Stimulated activated CD4-positive, alpha-beta T cell treated with anti-CD3 and anti-CD28 coated beads, Interleukin-15, amount 100 ng/mL, for 48 hours (primary cell): ENCODE measurements at places on chromosomes 6 and 20.

GRCh38 chr6:40909811-40910210 is 129.2 kb downstream of the UNC5CL start:
- DNase-seq = no peak

- no peak for DNase-seq
Measured at GRCh38 chr6:41551086-41551700, 5.0 kb downstream of the FOXP4 start.

- DNase-seq = no peak
Measured at GRCh38 chr6:35640017-35640664, 48.6 kb downstream of the FKBP5 start.

- no peak for DNase-seq
Measured at GRCh38 chr20:50873585-50873984, 57.7 kb downstream of the ADNP start.

GRCh38 chr20:10415013-10415650 is 18.9 kb downstream of the MKKS start:
- no peak for DNase-seq

DNA sequence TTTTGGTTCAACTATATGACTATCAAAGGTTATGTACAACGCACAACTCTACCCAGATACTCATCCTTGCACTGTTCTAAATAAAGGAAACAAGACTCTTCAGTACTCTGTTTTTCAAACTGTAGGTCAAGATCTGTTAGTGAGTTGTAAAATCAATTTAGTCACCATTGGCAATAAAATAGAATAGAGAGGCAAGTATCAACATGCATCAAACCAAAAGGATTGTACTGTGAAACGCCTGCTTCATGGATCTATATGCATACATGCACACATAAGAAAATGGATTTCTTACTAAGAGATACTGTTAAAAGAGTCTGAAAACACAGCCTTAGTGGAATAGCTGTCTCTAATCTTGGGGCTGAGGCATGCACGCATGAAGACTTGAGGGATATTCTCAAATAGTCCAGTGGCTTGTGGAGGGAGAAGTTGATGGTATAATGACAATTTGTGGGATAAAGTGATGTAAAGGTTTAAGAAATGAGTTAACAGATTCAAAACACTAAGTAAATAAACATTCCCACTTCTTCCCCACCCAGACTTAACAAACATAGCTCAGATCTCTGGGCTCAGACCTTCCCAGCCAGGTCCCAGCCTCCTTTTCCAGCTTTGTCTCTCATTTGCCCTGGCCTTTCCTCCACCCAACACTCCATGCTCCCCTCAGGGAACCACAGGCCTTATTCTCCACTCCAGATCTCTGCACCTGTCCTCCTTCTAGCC is 10.7 kb upstream of the LZTS3 start:
- no peak for DNase-seq

DNA sequence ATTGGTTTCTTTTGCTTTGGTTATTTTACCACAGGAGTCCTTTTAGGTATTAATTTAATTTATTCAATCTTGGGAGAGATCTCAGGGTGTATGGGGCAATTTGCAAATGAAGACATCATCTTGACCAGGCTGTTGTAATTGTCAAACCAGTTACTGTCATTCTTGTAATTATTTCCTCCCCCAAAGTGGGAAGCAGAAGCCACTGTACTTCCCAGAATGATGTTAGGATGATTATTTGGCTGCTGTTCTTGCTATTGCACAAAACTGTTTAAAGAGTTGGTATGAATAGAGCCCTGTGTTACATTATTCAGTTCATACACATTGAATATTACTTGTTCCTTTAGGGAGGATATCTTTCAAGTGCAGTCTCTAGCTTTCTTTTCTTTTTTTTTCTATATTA is 1.7 kb downstream of the TAAR6 start:
- DNase-seq = no peak

DNA sequence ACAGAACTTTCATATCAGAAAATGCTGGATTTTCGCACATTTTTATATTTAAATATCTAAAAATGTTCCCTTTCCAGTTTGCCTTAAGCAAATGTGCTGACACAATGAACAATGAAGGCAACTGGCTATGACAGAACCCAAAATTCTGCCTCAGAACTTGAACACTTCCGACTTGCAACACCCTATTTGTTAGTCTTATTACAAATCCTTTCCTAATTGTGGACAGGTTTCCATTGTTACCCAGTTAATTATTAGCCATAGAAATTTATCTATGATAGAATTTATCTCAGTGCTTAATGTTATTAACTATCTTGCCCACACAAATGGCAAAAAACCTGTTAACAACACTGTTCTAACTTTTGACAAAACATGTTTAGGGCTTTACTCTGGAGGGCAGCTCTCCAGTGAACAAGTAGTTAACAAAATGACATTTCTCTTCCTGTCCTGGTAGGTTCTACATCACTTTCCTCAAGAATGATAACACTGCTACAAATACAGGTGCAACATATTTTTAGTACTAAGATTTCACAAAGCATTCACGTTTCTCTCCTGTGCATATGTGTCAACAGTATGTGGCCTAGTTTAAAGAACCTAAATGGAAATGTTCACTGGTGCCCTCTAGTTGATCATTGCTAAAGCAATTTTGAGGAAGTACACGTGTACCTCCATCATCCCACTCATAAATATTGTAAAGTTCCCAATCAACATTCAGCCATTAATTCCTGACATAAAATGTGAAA is 58.4 kb downstream of the HIVEP2 start:
- DNase-seq = no peak

GRCh38 chr6:136136274-136136673 is 113.8 kb downstream of the MTFR2 start:
- DNase-seq = no peak

DNA sequence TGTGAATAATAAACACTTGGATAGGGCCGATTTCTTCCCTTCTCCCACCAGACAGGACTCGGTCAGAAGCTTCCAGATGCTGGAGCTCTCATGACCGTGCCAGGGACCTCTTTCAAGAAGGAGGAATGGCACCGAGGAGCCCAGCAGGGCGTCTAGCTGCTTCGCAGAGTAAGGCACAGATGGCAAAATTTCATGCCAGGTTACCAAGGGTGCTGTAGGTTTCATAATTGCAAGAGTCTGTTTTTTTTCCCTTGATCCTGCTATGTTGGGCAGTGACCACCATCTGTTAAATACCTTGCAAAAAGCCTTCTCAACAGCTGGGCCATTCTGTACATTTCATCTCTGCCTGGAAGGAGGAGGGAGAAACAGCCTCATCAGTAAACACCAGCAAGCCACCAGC is 111.8 kb downstream of the EDN3 start:
- DNase-seq = no peak

GRCh38 chr6:113209315-113209714 is 647.8 kb upstream of the MARCKS start:
- DNase-seq = no peak

- no peak for DNase-seq
Measured at GRCh38 chr6:56311061-56311460, 63.7 kb upstream of the COL21A1 start.

GRCh38 chr6:48037946-48038345 is 73.1 kb downstream of the PTCHD4 start:
- DNase-seq = no peak

DNA sequence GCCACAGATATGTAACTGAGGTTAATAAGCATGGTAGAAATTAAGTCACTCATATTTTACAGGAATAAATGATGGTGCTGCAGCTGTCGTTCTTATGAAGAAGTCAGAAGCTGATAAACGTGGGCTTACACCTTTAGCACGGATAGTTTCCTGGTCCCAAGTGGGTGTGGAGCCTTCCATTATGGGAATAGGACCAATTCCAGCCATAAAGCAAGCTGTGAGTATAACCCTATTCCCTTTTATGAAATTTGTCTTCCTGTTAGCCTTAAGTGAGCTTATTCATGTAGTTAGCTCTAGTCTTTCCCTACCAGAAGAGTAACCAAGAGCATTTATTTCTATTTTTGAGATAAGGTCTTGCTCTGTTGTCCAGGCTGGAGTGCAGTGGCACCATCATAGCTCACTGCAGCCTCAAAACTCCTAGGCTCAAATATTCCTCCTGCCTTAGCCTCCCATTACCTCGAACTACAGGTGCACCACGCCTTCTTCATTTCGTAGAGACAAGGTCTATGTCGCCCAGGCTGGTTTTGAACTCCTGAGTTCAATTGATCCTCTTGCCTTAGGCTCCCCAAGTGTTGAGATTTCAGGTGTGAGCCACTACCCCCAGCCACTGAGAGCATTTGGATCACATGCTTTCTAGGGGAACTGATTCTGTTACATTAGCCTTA is 12.0 kb downstream of the TCP1 start:
- no peak for DNase-seq

DNA sequence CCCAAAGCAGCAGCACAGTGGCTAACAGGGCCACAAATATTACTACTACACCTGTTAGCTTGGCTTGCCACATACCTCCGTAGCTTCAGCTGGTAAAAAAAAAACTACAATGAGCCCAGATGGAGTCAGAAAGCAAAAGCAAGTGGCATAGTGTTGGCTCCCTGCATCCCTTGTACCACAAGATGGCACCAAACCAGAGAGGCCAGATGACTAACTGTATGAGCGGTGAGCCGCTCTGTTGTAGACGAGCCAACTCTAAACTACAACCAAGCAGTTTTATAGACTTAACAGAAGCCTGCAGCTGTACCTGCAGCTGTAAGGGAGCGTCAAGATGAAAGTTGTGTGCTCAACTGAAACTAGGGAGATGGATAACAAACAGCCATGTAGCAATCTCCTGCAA is 84.5 kb upstream of the MCHR2 start:
- DNase-seq = no peak

DNA sequence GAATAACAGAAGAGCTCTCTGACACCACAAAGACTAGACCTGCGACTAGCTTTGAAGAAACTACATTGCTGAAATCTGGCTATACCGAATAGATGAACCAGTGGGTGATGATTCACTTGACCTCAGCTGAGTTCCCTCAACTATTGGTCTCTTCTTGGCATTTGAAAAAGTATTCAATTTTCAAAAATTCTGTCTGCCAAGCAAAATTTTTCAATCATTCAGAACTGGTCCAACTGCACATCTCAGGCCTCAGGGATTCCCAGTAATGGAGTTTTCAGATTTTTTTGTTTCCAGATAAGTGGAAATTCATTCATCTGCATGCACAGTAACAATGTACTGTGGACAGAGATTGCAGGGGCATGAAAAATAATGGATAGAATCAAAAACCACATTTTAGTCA is 121.4 kb upstream of the NAA20 start:
- no peak for DNase-seq

DNA sequence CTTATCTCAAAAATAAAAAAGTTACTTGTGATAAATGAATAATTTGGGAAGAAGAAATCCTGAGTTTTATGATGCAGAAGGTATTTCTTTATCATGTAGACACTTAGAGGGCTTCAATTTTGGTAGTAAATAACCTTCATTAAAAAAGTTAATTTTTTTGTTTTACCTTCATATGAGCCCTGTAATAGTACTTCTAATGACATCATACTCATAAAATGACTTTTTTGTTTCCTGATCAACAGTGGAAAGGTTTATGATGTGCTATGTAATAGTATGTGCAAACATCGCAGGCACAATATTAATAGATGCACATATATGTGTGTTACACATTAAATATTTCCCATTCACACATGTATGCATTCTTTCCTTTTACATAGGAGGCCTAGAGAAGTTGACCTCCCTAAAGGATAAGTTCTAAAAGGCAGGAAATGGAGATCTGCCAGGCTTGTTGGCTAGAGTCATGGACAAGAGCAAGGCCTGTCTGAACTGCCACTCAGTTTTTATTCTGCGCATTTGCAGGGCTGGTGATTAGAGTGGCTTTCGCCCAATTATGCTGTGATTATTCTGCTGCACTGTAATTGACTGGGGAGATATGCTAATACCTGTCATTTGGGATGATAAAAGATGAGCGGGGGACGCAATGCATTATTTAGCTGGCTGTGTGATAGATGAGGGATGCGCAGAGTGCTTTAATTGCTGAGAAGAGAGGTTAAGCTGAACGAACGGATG is 272.6 kb downstream of the TMEM242 start:
- no peak for DNase-seq

- DNase-seq = no peak
Measured at GRCh38 chr20:32682508-32682987, 8.8 kb upstream of the C20orf203 start.

DNA sequence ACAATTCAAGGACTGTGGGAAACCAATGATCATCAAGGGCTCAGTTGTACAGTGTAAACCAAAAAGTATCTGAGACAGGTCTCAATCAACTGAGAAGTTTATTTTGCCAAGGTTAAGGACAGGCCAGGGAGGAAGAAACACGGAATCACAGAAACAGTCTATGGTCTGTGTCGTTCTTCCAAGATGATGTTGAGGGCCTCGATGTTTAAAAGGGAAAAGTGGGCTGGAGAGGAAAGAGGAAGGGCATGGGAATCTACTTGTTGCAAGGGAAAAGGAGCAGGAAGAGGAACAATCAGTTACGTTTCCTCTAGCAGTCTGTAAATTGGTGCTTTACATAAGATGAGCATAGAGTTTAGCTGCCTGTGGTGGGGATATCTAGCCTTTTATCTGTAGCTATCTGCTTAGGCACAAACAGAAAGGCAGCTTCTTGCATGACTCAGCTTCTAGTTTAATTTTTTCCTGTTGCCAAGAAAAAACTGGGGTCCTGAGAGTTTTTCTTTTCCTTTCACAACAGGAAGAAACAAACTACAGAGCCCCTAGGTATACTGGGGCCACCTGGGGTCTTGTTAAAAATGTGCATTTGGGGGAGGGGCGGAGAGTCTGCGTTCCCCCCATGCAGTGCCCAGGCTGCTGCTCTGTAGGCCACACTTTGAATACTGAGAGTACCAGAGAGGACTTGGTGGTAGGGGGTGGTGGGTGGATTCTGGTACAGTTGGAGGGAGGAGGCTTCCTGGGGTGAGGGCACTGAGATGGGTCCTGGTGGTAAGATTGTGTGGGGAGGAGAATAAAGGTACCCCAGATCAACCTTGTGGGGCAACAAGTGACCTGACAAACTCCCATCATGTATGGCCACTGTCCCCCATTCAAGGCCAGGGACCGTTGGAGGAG is 35.3 kb upstream of the EZR start:
- no peak for DNase-seq

GRCh38 chr6:7050004-7050403 is 57.8 kb upstream of the RREB1 start:
- DNase-seq = no peak

DNA sequence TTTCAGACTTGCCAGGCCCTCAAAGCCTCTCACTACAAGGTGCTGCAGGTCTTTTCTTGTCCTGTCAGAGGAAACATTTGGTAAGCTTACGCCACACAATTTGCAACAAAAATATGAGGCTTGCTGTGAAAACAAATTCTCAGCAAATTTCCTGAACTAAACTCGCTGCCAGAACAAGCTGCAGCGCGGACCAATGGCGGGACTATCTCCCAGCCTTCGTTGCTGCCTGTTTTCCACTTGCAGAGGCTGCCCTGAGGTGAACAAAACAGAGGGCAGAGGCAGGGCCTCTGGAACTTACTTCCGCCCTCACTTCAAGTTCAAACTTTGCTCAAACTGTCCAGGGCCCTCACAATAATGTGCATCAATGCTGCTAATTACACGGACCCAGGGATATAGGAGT is 12.4 kb downstream of the UQCC2 start:
- no peak for DNase-seq
